ENCODE measurements at places on chromosomes 4 and X.

DNA sequence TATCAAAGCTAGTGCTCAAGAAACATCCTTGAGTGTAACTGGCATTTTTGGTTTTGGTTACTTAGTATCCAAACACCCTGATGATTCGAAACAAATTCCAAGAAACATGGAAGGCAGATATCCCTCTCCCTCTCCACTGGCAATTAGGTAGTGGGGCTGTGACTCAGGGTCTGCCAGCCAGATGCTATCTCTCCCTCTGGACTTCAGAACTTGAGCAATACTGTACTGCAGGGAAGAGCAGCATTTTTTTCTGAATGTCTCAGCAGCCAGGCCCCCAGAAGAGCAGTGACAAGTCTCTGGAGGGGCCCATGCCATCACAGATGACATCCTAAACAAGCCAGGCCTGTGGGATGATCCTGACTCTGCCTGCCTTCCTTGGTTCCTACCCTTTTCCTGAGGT, 37.3 kb upstream of the BCORL1 start:
- DNase-seq: no peak

DNA sequence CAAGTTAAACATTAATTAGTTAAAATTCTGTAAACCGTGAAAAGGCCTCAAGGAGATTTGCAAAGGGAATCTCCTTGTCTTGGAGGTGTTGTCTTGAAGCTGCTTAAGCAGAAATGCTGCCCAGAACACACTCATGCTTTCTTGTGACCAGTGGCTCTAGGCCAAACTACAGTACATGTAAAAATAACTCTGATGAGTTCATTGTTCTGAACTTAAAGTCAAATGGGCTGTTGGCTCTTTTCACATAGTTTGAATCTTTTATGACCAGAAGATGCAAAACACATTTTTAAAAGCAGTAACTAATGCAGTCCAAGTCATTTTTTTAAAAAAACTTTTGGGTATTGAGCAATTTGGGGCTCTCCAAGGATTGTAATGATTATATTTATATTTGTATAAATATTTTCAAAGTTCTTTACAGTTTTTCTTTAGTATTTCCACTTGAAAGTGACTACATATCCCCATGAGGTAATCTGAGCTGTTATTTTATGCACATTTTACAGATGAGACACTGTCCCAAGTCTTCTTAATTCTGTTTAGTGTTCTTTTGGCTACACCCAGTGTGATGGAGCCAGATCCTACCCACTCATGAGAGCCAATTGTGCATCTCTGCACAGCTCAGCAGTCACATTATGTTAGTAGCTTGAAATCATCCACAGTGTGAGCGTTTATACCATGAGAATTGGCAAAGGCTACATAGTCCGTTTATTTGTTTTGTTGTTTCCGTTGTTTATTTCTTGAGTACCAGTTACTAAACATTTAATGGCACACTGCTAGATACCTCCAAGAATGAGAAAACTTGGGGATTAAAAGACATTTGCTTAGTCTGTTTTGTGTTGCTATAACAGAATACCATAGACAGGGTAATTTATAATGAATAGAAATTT, 112.8 kb upstream of the ATXN3L start:
- peak; percentile 89 for DNase-seq

- DNase-seq: no peak
Observed at GRCh38 chrX:6885909-6886308, 261.6 kb upstream of the STS start.

DNA sequence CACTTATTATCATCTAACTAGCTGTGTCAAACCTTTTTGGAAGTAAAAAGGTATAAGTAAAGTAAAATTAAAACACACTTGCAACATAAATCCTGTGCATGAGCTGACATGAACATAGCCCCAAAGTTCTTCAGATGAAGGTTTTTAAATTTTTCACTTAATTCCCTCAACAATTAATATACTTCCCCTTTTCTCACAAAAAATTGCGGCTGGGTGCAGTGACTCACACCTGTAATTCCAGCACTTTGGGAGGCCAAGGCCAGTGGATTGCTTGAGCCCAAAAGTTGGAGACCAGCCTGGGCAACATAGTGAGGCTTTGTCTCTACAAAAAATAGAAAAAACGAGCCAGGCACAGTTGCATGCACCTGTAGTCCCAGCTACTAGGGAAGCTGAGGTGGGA, 16.8 kb downstream of the RASGEF1B start:
- DNase-seq: no peak

DNA sequence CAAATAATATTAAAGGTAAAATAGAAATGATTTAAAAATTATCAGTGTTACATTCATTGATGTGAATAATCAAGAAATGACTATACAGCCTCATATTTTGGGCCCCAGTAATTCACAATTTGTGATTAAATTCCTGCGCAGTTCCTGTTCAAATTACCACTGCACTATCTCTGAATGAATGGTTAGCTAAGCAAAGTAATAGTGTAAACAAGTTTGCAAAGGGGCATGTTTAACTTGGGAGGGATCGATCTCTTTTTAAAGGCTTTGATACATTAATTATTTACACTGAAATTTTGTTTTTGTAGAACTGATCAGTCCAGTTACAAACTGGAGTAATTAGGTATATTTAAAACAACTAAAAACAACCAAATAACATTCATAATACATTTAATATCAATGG, 784.4 kb downstream of the RPA4 start:
- DNase-seq: no peak

- no peak for DNase-seq
Observed at GRCh38 chr4:183330841-183331240, 8.6 kb upstream of the CLDN24 start.

- DNase-seq: no peak
Observed at GRCh38 chr4:81914623-81915022, 442.9 kb upstream of the RASGEF1B start.

DNA sequence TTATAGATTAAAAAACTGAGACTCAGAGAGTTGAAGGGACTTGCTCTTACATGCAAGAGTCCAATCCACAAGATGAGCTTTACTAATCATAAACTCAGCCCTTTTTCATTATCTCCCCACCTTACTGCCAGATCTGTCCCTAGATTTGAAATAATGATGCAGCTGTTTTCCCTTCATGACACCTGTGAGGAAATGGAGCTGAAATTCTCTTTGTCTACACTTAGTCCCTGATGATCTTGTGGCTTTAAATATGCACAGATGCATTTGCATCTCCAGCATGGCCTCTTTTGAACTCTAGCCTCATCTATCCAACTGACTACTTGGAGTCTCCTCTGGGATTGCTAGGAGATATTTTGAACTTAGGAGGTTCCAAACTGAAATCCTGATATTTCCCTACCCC, 188.9 kb upstream of the AFF2 start:
- no peak for DNase-seq

DNA sequence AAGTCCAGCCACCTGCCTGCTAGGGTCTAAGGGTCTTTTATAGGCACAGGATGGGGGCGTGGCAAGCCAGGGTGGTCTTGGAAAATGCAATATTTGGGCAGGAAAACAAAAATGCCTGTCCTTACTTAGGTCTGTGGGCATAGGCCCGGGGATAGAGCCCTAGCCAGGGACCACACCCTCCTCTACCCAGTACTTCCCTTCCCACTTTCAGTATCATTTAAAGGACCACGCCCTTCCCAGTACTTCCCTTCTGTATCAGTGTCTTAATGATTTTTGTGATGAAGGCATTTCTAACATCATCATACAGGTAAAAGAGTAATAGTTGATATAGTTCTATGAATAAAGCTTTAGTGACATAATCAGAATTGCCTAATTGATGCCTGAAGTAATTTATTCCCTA, 11.4 kb downstream of the BANK1 start:
- no peak for DNase-seq

DNA sequence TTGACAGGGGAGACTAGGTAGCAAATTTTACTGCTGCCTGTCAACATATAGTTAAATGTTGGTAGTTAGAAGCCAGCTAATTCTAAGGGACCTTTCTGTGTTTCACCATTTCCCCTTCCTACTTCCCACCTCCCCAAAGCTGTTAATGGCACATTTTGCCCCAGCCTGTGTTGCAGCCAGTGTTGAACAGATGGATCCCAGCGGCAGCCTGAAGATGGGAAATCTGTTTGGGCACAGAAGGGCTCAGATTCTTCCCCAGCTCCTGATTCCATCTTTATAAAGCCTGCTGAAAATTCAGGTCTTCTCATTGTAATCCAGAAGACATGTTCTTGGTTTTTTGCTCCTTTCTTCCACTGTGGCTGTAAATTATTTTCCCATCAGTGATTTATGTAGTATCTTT, 89.0 kb downstream of the SPRY1 start:
- DNase-seq: no peak

DNA sequence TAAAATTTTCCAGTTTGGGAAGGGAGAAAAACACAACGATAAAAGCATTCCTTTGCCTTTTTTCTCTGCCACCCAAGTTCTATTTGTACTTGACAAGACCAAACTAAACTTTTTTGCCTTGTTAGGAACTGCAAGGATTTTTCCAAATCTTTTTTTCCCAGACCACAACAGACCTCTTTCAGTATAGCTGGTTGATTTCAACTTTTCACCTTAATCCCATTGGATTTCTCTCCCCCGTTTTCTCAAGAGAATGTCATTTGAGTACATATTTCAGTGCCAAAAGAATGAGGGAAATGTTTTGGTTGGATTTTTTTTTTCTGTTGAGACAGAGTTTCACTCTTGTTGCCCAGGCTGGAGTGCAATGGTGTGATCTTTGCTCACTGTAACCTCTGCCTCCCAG, 18.5 kb upstream of the SGMS2 start:
- DNase-seq: peak; percentile 3

DNA sequence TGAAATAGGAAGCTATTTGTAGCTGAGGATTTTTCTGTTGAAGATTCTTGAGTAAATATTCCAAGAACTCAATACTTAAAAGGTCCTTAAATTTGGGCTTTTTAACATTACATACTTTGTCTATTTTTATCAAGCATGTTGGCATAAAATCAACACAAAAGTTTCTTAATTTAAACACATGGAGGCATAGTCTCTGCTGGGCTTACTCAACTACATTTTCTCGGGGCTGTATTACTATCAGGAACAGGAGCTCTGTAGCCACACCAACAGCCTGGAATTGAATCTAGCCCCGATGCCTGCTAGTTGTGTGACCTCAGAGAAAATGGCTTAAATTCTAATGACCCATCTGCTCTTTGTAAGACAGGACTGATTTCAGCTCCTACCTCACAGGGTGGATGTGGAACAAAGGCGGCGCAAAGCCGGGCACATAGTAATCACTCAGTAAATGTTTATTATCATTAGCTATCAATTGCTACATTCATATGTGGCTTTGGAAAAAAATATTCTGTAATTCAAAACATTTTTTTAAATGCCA, 207.0 kb downstream of the NSUN7 start:
- DNase-seq: no peak

DNA sequence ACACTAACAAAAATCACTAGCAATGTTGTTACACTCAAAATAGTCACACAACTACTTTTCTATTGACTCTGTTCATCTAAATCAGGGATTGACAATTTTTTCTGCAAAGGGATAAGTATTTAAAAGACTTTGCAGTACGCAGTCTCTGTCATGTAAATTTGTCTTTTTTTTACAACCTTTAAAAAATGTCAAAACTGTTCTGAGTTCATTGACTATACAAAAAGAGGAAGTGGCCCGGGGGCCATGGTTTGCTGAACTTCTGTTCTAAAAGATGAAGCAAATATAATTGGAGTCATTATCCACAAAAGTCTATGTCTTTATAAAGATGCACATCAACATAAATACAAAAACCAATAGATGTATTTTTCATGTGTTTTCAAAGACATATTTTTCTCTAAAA, 1310.3 kb downstream of the RPA4 start:
- no peak for DNase-seq

- DNase-seq: no peak
Observed at GRCh38 chrX:121028419-121028818, 19.0 kb upstream of the GLUD2 start.

GRCh38 chrX:87900320-87900908, 382.8 kb downstream of the KLHL4 start:
- DNase-seq: no peak

GRCh38 chrX:12423346-12423745, 285.1 kb downstream of the FRMPD4 start:
- DNase-seq: no peak

DNA sequence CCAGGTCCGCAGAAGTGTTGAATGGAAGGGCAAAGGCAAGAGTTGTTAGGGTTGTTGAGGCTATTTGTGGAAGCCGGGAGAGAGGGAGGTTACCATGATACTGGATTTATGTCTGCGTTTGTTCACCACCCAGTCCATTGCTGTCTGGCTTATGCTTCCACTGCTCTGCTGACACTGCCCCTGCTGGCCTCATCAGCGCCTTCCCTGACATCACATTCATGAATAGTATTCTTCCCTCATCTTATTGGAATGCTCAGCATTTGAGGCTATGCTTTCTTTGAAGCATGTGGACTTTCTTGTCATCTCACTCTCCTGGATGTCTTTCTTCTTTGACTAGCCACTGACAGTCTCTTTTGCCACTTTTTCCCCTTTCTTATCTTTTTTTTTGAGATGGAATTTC, 10.3 kb downstream of the GNL3L start:
- no peak for DNase-seq

GRCh38 chr4:20680736-20681135, 19.5 kb upstream of the PACRGL start:
- no peak for DNase-seq

DNA sequence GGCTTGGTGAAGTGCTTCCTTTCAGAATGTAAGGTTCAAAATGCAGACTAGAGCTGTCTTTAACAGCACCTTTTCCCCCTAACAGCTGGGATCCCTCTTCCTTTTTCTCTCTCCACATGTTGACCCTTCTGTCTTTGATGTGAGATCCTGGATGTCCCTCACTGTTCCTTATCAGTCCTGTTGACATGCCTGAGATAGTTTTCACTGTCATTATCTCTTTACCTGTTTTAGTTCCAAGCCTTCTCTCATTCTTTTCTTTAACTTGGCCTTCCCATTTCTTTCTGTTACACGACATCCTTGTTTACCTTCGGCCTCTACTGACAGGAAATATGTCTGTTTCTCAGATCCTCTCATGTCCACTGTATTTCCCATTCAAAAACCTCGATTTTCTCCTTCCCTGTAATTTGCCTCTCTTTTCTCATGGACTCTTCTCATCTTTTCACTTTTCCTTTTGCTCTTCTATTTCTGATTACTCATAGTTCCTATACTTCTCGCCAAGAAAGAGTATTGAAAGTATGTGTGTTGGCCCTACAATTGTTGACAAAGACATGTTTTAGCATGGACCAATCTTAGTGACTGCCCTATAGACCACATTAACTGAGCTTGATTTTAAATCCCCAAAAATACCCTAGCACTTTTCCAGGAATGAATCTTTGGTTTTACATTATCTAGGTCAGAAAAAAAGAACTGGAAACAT, 1.2 kb upstream of the SOWAHB start:
- no peak for DNase-seq

GRCh38 chr4:153181293-153181692, 22.9 kb upstream of the TRIM2 start:
- DNase-seq: no peak

- no peak for DNase-seq
Observed at GRCh38 chr4:116726523-116726922, 358.9 kb downstream of the TRAM1L1 start.
